ENCODE measurements at places on chromosomes 13 and 19. TPM values are rescaled to one million over a fixed set of nuclear protein-coding genes. Genes with fewer than 3 reads are reported as not detected.

GRCh38 chr13:75226092-75226491 lies 255.9 kb downstream of the TBC1D4 start:
- DNase-seq: no peak

DNA sequence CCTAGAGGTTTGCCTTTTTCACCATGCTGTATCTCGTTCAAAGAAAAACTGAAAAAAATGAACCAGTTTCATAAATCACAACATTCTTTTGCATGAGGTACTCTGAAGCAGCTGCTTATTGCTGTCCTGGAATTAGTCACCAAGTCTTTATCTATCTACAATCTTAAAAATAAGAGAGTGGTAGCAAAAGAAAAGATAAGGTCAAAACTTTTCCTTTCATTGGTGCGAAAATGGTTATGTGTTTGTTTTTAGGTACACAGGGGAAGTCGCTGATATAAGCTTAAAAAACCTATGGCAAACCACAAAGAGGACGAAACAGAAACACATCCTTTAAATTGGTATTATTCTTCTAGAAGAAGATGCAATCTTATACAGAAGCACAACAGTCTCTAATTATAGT lies 20.7 kb downstream of the OBI1 start:
- no peak for DNase-seq

- peak; percentile 68 for DNase-seq
Measured at GRCh38 chr13:30158774-30159445, 148.4 kb downstream of the KATNAL1 start.

DNA sequence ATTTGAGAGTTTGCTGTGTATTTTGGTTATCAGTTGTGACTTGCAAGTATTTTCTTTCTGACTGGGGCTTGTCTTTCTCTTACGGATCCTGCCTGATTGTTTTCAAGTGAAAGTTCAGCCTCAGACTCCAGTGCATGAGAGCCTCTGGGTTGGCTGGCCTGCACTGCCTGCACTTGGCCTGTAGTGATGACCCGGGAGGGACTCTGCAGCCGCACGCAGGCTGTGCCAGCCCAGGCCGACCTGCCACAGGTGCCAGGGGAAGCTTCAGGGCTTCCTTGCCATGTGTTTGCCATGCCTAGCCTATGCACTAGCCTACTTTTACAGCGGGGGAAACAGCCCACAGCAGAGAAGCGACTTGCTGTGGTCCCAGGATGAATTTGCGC lies 77.0 kb downstream of the KDM4B start:
- DNase-seq: no peak

DNA sequence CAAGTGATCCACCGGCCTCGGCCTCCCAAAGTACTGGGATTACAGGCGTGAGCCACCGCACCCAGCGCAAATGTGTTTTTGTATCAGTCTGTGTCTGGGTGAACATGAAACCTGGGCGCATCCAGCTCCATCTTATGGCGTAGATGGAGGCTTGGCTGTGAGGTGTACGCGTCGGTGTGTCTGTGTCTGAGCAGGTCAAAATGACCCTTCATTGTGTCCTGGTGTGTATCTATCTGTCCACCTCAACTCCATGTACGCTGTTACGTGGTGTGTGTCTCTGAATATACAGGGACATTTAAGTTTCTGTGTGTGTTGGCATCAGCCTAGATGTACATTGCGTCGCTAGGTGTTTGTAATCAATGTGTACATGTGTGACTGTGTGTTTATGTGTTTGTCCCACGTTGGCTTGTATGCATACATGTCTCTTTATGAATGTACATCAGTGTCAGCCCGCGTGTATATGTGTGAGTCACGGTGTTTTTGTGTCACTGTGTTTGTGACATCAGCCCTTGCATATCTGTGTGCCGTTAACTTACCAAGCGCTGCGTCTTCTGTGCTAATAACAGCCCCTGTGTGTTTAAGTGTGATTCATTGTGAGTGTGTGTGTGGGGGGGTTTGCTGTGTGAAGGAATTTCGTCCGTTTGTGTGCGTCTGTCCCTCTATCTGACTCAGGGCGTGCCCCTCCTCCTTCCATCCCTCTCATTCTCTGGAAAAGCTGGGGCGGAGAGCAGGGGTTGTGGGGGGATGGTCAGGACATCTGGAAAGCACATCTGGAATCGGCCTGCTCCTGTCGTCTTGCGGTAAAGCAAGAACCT lies 6.4 kb downstream of the AXL start:
- no peak for DNase-seq

DNA sequence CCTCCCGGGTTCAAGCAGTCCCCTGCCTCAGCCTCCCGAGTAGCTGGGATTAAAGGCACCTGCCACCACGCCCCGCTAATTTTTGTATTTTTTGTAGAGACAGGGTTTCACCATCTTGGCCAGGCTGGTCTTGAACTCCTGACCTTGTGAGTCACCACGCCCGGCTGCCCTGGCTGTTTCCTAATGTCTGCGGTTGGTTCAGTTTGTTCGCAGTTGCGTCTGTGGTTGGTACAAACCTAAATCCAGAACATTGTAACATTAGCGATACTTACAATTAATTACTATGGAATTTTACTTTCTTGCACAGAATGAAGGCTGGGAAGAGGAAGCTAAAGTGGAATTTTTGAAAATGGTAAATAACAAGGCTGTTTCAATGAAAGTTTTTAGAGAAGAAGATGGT lies 38.1 kb downstream of the RNF17 start:
- DNase-seq: no peak

GRCh38 chr19:47725759-47726401 lies 12.7 kb downstream of the EHD2 start:
- DNase-seq: no peak

- no peak for DNase-seq
Measured at GRCh38 chr13:22915442-22916082, 265.2 kb upstream of the SGCG start.

- DNase-seq: no peak
Measured at GRCh38 chr19:38642176-38642575, 5.3 kb upstream of the ACTN4 start.

DNA sequence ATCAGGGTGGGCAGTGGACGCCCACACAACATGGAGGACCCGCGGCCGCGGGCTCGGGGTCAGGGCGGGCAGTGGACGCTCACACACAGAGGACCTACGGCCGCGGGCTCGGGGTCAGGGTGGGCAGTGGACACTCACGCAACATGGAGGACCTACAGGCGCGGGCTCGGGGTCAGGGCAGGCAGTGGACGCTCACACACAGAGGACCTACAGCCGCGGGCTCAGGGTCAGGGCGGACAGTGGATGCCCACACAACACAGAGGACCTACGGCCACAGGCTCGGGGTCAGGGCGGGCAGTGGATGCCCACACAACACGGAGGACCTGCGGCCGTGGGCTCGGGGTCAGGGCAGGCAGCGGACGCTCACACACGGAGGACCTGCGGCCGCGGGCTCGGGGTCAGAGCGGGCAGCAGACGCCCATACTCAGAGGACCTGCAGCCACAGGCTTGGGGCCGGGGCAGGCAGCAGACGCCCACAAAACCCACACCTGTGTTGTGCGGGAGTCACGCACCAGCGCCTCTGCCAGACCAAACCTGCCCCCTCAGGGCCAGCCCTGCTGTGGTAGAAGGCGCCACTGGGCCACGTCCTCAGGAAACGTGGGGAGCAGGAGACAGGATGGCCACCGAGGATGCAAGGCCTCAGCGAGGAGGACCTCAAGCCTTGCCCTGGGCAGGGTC lies 27.6 kb upstream of the C13orf46 start:
- no peak for DNase-seq

- peak; percentile 92 for DNase-seq
Measured at GRCh38 chr19:48489608-48490216, 20.5 kb downstream of the CYTH2 start.

DNA sequence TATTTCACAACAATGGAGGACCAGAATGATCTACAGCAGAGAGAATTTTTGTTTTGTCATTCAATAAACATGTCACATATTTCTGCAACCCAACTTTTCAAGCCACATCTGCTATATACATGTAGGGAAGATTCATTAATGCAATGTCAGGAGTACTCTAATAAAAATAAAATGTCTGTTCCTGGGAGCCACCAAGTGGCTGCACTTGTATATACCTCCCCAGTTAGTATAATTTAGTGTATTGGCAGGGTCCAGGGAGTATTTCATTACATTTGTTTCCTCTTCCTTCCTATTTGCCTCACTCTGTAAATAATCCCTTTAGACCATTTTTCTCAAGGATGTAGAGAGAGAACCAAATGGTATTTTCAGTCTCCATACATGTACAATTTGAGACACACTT lies 1169.0 kb downstream of the DIAPH3 start:
- no peak for DNase-seq

DNA sequence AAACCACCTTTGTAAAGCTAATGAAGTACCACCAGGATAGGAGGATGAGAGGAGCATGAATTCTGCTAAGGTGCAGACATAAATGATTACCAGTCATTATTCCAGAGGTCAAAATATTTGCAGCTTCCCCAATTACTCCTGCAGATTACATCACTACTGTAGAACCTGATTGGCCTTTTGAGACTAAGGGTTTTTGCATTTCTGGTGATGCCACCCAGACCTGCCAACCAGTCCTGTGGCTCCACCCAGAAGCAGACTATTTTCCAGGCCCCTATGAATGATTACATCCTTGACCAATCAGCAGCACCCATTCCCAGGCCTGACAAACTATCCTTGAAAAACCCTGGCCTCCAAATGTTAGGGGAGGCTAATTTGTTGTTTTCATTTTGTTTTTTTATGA lies 11.2 kb upstream of the KCNC3 start:
- DNase-seq: no peak

GRCh38 chr13:43150369-43151207 lies 127.2 kb downstream of the DNAJC15 start:
- DNase-seq: no peak

DNA sequence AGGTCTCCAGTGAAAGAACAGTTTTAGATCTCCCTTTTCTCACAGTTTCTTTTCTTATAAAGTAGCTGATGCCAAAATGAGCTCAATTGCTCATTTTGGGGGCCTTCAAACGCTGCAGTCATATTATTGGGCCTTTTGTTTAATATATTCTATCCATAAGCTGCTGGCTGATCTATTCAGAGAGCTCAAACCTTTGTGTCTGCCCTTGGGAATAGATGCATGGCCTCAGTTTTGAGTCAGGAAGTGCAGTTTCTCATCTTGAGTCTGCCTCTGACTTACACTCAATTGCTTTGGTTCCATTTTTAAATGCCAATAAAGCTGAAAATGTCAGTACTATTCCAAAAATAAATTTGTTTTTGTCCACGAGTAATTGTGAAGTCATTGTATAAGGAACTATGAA lies 468.9 kb downstream of the KLF12 start:
- DNase-seq: no peak

- DNase-seq: peak; percentile 75
Measured at GRCh38 chr19:49338691-49339300, 3.6 kb downstream of the CD37 start.

- DNase-seq: peak; percentile 89
Measured at GRCh38 chr19:13764101-13764807, at the start of gene MRI1. MRI1 (plus strand) TSS chr19:13764522; CDS start chr19:13764589, 67 bp downstream.

DNA sequence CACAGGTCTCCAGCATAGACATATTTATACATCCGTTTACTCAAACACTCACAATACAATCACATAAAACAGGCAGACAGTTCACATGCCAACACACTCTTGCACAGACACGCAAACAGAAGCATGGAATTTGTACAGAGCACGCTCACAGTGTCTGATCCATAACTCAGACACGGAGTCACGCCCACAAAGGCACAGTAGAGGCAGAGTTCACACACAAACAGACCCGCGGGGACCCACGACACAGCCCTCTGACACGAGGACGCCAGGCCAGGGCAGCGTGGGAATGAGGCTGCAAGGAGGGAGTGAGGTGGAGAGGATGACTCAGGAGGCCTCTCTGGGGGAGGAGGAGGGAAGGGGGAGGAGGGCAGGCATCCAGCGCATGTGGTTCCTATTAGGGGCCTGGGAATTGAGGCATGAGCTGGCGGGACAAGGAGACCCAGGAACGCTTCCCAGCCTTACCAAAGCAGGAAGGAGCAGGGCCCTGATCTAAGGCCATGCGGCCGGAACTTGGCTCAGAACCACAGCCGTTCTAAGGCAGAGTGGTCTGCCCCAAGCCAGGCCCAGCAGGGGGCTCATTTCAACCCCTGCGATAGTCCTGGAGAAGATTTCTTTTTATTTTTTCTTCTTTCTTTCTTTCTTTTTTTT lies 9.1 kb upstream of the OLFM2 start:
- peak; percentile 89 for DNase-seq

DNA sequence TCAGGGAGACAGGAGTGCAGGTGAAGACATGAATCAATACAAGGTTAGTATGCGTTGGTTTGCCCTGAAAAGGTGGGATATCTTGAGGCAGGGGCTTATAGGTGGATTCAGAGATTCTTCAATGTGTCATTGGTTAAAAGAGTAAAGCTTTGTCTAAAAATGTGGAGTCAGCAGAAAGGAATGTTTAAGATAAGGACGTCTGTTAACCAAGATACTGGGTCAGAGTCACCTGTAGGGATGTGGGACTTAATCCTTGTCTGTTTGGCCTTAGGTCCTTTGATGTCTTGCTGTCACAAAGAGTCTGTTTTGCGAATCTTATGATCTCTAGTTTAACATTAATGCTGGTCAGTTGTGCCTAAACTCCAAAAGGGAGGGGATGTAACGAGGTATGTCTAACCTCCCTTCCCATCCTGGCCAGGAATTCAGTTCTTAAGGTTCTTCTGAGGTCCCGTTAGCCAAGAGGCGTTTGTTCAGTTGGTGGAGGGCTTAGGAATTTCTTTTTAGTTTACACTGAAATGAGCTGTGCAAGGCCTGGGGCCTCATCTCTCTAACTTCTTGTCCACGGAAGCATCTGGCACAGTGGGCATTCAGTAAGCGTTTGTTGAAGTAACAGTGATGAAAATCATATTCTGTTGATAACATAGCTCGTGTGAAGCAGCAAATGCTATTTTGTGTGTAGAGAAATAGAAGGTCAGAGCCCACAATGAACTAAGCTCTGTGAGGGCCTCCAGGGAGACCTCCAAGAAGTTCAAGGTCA lies 96.2 kb upstream of the RNF113B start:
- DNase-seq: no peak

Gene RAVER1
- 17.8 TPM for total RNA-seq

Gene C19orf33
- 2.0 TPM for total RNA-seq

Gene PGLYRP2
- total RNA-seq: not detected

Gene FCER2
- not detected for total RNA-seq

Gene MIR17HG
- total RNA-seq: 0.65 TPM

Gene NLRP4
- not detected for total RNA-seq

Gene GIPC3
- 1.3 TPM for total RNA-seq

Gene MAMSTR
- 3.2 TPM for total RNA-seq

Gene RAB11B
- total RNA-seq: 132 TPM

Gene HSH2D
- total RNA-seq: 0.32 TPM

Gene BST2
- total RNA-seq: 29.8 TPM

Gene FGF22
- not detected for total RNA-seq
